ENCODE measurements at places on chromosomes 6 and 20. TPM values are rescaled to one million over a fixed set of nuclear protein-coding genes. Genes with fewer than 3 reads are reported as not detected.

The TRIM31 gene
- not detected for total RNA-seq

The C6orf141 gene
- not detected for total RNA-seq

The GTF2H4 gene
- 40.1 TPM for total RNA-seq

The CDH4 gene
- 1.1 TPM for total RNA-seq

The TOMM34 gene
- total RNA-seq: 18.8 TPM

- H3K27me3 ChIP-seq: no peaks in the 10 kb centered on the region
- H3K4me1 ChIP-seq: peaks cover 4% of the 10 kb centered on the region
- H3K27ac ChIP-seq: no peak overlapping the region
- no peak overlapping the region for H3K4me3 ChIP-seq
Measured at GRCh38 chr20:51979226-51979625, 176.9 kb upstream of the SALL4 start.

- H3K27me3 ChIP-seq: peaks cover 10% of the 10 kb centered on the region
- DNase-seq: no peak
- H3K36me3 ChIP-seq: no peaks in the 10 kb centered on the region
- no peak overlapping the region for H3K4me3 ChIP-seq
Measured at GRCh38 chr6:34041385-34041784, 104.5 kb downstream of the GRM4 start.

DNA sequence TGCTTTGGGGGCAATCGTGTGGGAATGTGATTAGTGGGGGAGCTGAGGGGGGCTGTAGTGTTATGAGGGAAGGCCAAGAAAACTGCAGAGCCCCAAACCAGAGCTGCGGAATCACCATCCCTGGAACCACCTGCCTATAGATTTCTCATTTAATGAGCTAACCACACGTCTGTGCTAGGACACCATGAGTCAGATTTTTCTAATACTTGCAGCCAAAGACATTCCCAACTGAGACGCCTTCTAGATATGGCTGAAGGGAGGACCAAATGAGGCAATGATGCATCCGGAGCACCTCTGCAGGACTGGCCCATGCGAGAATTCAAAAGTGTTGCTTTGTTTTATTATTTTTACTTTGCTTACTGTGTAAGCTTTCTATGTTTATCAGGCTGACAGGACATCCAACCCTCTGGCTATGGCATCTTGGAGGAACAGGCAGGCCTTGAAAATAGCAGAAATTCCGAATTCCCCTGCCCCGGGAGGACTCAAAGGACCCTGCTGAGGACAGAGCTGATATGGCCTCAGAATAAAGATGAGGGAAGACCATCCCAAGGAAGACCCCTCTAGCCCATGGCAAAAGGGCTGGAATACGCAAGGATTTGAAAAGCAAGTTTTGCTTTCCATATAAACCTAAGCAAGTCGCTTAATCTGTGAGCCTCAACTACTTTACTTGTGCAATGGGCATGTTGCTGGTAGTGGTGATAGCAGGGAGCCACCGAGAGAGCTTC lies 3.1 kb upstream of the PTGIS start:
- H3K4me3 ChIP-seq: no peak overlapping the region
- H3K4me1 ChIP-seq: peaks cover 80% of the 10 kb centered on the region
- peak overlapping the region; percentile 46 for H3K27ac ChIP-seq
- no peak for DNase-seq

GRCh38 chr6:46904117-46904516 lies 17.6 kb downstream of the ADGRF5 start:
- H3K27me3 ChIP-seq: no peaks in the 10 kb centered on the region
- H3K4me1 ChIP-seq: peaks cover 13% of the 10 kb centered on the region
- no peak overlapping the region for H3K27ac ChIP-seq
- no peak for DNase-seq
- H3K4me3 ChIP-seq: no peak overlapping the region
- no peaks in the 10 kb centered on the region for H3K36me3 ChIP-seq

- H3K27ac ChIP-seq: no peak overlapping the region
- H3K36me3 ChIP-seq: no peaks in the 10 kb centered on the region
- H3K27me3 ChIP-seq: no peaks in the 10 kb centered on the region
- peaks cover 5% of the 10 kb centered on the region for H3K4me1 ChIP-seq
- H3K4me3 ChIP-seq: no peak overlapping the region
Measured at GRCh38 chr6:116476002-116476678, 15.0 kb downstream of the CALHM6 start.

DNA sequence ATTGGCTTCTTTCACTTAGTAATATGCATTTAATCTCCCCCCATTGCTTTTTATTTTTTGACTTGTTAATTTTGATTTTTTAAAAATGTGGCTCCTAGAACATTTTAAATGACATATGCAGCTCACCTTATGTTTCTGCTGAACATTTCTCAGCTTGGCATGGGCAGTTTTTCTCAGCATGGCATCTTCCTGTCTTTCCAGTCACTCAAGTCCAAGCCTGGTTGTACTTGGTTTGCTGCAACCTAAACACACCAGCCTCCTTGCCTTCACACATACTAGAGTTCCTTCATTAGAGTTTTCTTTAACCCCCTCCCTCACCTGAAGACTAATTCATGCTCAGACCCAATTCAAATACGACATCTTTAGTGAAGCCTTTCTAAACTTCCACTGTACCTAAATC lies 86.4 kb downstream of the ZHX3 start:
- no peak overlapping the region for H3K4me3 ChIP-seq
- no peak overlapping the region for H3K27ac ChIP-seq
- H3K4me1 ChIP-seq: peaks cover 54% of the 10 kb centered on the region
- H3K27me3 ChIP-seq: no peaks in the 10 kb centered on the region
- H3K36me3 ChIP-seq: no peaks in the 10 kb centered on the region

GRCh38 chr20:22341508-22341907 lies 242.9 kb downstream of the FOXA2 start:
- H3K27me3 ChIP-seq: peaks cover 33% of the 10 kb centered on the region
- peaks cover 3% of the 10 kb centered on the region for H3K4me1 ChIP-seq
- no peak overlapping the region for H3K4me3 ChIP-seq
- no peak overlapping the region for H3K27ac ChIP-seq

- H3K27ac ChIP-seq: peak overlapping the region; percentile 91
- peaks cover 68% of the 10 kb centered on the region for H3K4me1 ChIP-seq
- DNase-seq: no peak
- peaks cover 5% of the 10 kb centered on the region for H3K36me3 ChIP-seq
Measured at GRCh38 chr20:57711311-57711712, 1.5 kb upstream of the PMEPA1 start.

DNA sequence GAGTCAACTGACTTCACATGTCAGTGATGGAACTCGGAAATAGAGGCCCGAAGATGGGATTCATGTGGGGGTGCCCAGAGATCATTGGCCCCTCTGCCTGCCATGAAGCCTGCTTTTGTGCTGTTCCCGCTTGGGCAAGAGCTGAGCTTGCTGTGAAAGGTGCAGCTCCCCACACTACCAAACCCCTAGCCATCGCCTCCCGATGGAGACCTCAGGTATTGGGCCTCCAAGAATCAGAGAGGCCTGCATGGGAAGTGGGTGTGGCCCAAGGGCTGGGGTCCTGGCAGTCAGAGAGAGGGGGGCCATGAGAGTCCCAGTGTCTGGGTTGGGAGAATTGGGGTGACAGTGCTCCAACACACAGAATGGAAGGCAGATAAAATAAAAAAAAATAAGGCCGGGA lies 160.9 kb downstream of the SOD2 start:
- no peaks in the 10 kb centered on the region for H3K36me3 ChIP-seq
- no peak overlapping the region for H3K4me3 ChIP-seq
- peaks cover 6% of the 10 kb centered on the region for H3K27me3 ChIP-seq
- no peak for DNase-seq
- H3K4me1 ChIP-seq: no peaks in the 10 kb centered on the region
- no peak overlapping the region for H3K27ac ChIP-seq

- H3K4me1 ChIP-seq: peaks cover 38% of the 10 kb centered on the region
- H3K27ac ChIP-seq: peak overlapping the region; percentile 90
- no peak overlapping the region for H3K4me3 ChIP-seq
- H3K27me3 ChIP-seq: no peaks in the 10 kb centered on the region
- no peaks in the 10 kb centered on the region for H3K36me3 ChIP-seq
Measured at GRCh38 chr6:150266963-150267685, 101.7 kb upstream of the IYD start.

DNA sequence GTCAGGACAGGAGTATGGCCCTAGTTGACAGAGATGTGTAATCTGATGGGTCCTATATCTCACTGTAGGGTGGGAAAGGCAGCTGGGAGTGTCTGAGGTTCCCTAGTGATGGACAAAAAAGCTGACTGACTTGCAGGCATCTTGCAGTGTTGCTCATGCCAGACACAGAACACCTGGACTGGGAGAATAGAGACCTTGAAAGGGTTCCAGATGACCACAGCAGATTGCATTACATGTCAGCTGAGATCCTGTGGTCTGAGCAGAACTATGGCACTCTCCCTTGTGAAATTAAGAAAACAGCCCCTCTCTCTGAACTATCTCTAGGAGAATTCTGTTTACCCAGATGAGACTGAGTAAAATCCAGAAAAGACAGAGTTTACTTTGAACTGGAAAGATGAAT lies 212.6 kb upstream of the MAN1A1 start:
- H3K27ac ChIP-seq: no peak overlapping the region
- peaks cover 21% of the 10 kb centered on the region for H3K27me3 ChIP-seq
- H3K4me1 ChIP-seq: no peaks in the 10 kb centered on the region
- no peaks in the 10 kb centered on the region for H3K36me3 ChIP-seq

Measured in chondrocyte (in vitro differentiated cells).